COLO829 (cell line): ENCODE measurements at places on chromosomes 7 and 10.
A peak's percentile ranks its signal among the peaks of the same experiment; 100 is the strongest.

DNA sequence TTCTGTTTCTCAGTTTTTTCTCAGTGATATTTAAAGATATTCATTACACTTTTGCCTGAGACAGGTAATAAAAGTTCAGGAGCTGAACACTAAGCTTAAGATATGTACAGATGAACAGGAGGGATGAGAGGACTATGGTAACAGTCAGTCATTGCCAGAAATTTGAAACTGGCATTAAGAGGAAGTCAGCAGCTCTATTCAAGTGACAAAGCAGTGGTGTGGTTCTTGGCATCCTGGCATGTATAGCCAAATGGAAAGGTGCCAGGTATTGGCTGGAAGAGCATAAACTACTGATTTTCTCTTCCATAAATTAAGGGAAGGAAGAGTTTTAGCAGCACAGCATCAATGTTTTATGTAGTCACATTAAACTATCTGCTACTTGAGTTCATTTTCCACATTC, 22.7 kb downstream of the HOXA1 start:
- DNase-seq, result no peak

GRCh38 chr10:34333513-34333912, 481.6 kb downstream of the PARD3 start:
- DNase-seq, result no peak

DNA sequence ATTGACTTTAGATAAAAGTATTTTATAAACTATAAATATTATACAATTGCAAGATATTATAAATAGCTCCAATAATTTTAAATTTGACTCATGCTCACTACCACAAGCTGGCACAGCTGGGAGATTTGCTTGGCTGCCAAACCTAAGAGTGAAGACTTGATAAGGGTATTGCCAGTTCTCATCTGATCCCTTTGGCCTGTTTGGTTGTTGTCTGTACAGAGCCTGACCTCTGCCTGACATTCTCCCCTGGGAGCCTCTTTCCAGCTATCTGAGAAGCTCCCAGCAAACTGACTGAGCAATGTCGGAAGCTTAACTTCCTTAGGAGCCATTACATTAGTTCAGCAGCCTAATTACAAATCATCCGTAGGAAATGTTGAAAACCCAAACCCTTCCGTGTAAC, 10.2 kb upstream of the LMOD2 start:
- DNase-seq, result no peak

GRCh38 chr10:117365612-117366011, 9.6 kb downstream of the PDZD8 start:
- no peak for DNase-seq

DNA sequence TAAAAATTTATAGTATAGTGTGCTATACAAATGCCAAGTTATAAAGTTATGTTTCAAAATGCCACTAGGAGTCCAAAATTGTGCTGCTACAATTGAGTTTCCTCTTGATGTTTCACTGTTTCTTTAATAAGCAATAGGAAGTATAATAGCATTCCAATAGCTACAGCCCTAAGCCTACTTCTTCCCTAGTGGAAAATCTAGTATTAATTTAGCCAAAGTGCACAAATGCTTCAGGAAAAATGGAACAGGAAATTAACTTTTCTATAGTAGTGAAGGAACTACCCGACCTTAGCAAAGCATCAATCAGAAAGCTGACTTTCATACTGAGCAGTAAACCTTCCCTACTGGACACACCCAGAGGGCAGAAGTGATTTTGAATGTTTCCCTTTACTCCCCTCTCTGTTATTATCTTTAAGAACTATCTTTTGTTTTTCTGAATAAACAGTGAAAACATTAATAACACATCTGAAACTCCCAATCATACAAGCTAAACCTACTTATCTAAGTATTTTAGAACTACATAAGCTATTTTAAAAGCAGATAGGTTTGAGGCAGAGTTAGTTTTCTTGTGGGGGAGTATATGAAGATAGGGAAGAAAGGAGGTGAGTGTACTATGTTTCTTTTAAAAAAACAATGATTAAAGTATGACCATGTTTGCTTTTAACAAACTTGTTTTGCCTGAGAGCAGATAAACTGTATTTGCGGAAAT, 13.7 kb downstream of the CPED1 start:
- DNase-seq, result no peak

- DNase-seq, result peak; percentile 21
Measured at GRCh38 chr10:72097448-72098300, 9.3 kb upstream of the SPOCK2 start.

- DNase-seq, result no peak
Measured at GRCh38 chr7:138064856-138065357, 11.4 kb upstream of the AKR1D1 start.

- no peak for DNase-seq
Measured at GRCh38 chr7:142629588-142630260, 119.5 kb upstream of the PRSS1 start.

DNA sequence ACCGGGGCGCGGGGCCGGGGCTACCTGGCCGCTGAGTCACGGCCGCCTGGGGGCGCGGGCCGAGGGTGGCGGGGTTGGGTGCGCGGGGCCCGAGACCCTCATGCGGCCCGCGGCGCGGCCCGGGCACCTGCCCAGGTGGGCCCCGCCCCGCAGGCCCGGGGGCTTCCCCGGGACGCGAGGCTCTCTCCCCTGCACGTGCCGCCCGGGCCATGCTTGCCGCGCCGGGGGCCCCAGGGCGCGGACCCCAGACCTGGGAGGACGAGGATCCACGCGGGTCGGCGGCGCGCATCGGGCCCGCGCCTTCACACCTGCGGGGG, 402 bp downstream of the MAFK start:
- no peak for DNase-seq

GRCh38 chr7:29032146-29032545, 74.0 kb upstream of the TRIL start:
- no peak for DNase-seq

- no peak for DNase-seq
Measured at GRCh38 chr7:3649678-3650440, 348.8 kb downstream of the SDK1 start.

DNA sequence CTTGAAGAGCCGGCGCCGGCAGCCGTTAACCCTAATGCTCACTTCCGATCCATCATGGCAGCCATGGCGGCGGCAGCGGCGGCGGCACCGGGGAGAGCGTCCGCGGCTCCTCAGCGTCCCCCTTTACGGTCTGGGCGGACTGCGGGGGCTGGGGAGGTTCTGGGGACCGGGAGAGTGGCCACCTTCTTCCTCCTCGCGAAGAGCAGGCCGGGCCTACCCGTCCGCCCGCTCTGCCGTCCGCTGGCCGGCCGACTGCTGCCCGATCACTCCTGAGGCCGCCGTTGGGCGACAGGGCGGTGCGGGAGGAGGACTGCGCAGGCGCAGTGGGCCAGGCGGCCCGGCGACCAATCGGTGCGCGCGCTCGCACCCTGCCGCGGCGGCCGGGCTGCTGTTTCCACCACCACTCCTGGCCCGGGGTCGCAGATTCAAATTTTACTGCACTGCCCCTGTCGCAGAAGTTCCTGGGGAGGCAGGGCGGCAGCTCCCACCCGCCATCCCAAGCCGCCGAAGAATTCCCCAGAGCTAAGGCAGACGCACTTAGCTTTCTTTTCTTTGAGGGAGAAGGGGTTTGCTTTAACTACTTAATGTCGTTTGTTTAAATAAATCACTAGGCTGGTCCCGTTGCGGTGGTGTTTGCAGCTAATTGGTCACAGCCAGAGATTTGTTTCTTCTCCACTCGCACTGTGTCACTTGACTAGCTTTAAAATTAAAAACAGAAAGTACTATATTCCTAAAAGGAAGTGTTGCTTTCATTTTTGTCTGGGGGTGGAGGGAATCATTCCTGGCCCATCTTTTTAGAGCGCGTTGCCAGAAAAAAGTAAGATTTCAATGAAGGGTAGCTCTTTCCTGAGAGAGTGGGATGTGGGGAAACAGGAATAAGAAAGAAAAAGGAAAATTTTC, at the start of gene KIF5B:
KIF5B (minus strand) TSS at position 290 of the 900 bp plus-strand sequence. CDS start 452 bp downstream, outside the sequence.
- DNase-seq, result peak; percentile 83

DNA sequence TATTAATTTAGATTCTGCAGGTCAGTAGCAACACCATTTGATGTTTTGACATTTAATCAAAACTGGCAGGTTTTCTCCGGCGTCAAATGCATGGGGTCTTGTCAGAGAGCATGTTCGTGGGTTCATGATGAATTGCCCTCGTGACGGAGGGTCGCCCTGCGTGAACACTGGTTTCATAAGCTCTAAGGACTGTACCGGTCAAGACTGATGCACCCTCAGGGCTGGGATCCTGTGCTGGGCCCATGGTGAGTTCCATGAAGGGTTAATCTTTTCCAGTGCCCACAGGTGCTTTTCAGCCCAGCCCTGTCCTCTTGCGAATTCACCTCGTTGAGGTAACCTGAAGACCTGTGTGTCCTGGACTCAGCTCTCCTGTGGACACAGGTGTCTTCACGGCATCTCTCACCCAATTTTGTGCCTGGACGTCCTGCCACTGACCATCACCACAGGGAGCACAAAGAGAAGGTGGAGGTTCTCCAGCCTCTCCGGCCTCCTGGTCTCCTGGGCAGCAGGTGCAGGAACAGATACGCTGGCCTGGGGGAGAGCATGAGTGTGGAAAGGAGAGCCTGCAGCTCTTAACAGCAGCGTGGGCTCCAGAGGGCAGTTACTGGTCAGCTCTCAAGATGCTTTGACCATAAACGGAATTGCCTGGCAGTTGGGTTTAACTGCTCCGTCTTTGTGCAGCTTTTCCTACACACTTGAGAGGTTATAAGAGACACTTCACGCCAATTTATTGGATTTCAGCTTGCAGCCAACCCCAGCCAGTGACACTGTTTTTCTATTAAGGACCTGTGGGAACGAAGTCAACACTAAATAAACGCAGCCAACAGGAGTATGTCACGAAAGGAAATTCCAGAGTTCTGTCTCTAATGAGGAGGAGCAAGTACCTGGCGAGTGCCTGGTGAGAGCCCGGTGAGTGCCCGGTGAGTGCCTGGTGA, 37.4 kb upstream of the CFAP46 start:
- DNase-seq, result no peak

- DNase-seq, result no peak
Measured at GRCh38 chr7:27314111-27314510, 71.5 kb downstream of the EVX1 start.

DNA sequence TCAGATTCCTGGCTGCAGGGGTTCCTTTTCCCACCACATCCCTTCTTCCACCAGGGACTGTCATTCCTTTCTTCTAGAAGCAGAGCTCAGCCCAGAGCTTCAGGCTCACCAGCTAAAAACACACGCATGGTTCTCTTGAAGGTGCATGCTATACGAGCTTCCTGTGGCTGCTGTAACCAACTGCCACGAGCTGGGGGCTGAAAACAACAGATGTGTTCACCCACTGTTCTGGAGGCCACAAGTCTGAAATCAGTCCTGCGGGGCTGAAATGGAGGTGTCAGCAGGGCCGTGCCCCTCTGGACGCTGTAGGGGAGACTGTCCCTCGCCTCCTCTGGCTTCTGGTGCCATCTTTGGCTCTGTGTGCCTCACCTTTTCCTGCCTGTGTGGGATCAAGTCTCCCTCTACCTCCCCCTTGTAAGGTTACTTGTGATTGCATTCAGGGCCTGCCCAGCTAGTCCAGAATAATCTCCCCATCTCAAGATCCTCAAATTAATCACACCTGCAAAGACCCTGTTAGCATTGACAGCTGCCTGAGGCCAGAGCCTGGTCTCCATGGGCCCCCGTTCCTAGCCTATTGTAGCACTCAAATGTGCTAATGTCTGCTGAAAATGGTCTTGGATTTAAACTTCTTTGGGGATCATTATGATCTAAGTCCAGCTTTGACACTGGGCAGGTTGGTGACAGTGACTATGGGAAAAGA, 13.7 kb downstream of the RAB19 start:
- DNase-seq, result no peak

- no peak for DNase-seq
Measured at GRCh38 chr7:2129323-2130095, 103.2 kb downstream of the MAD1L1 start.

- DNase-seq, result no peak
Measured at GRCh38 chr10:23381298-23382040, 36.9 kb upstream of the C10orf67 start.

DNA sequence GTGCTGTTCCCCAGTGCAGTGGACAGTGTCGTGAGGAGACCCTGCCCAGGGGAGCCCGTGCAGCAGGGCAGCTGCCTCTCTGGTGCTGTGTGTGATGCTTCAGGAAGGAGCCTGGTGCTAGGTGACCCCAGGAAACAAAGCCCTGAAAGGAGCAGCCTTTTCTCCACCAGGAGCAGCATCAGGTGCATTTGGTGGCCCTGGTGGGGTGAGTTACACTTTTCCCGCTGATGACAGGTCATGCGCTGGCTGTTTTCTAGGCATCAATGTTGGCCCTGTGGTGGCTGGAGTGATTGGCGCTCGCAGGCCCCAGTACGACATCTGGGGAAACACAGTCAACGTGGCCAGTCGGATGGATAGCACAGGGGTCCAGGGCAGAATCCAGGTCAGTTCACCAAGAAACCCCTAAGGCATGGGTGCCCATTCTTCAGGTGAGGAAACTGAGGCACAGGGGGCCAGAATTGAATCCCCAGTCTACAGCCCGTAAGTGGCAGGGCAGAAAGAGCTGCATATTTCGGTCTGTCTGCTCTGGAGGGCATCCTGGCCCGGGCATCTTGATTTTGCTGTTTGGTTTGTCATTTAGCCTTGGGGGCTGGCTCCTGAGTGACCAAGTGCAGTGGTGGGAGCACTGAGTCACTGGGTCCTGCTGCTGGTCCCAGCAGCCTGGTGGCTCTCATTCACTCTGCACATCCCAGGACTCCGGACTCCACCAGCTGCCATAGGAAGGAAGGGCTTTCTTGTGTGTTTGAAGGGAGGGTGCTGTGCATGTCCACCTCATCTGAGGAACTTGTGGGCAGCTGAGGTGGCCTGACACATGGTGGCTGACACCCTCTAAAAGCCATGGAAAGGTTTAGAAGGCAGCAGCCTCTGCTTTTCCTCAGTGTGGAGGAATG, 136.3 kb downstream of the ADCY1 start:
- no peak for DNase-seq

DNA sequence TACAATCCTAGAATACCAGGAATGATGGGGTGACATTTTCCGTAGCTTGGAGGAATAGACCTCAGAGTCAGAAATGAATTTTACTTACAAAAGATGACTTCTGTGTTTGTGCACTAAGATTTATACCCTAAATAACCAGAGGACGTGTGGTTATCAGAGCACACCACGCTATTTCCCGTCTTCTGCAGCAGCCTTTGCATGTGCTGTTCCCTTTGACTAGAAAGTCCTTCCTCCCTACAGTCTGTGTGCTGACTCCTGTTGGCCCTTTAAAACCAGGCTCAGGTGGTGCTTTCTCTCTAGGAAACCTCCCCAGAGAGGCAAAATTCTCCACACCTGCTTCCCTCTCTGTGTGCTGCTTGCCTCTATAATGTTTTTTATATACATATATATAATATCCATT, 73.3 kb upstream of the SMNDC1 start:
- DNase-seq, result no peak

GRCh38 chr7:128909625-128910568, 612 bp downstream of the KCP start:
- no peak for DNase-seq

- DNase-seq, result no peak
Measured at GRCh38 chr7:8597565-8597964, 164.2 kb downstream of the NXPH1 start.

DNA sequence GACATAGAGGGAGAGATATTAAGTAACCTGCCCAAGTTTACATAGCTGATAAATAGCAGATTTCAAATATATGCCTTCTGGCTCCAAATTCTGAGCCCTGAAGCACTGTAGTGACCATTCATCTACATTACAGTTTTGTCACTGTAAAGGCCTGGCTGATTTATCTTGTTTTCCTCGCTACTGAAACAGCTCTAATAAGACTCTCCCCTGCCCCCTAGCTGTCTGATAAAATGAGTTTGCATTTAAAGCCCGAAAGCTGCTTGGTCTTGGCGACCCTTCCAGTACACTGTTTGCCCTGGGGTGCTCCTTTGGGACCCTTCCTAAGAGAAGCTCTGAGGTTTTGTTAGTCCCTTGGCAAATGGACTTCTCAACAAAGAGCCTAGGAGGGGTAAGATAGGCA, 59.7 kb upstream of the RAB11FIP2 start:
- DNase-seq, result no peak

- DNase-seq, result no peak
Measured at GRCh38 chr7:84447636-84448293, 253.2 kb upstream of the SEMA3A start.
